ENCODE measurements at places on chromosomes 7 and 10.

DNA sequence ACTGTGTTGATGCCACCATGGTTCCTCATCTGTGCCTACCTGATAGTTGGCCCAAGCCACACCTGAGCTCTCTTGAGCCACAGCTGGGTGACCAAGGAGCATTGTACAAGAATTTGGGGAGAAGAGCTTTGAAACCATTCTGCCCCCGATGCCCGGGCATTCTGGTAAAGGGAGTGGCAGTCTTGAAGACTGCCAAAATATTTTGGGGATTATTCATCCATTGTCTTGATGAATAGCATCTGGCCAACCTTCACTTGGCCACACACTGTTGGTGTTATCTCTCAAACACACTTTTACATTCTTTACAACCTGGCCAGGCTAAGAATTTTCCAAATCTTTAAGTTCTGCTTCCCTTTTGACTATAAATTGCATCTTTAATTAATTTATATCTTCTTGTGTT is 113.1 kb upstream of the PCBD1 start:
- DNase-seq, result no peak

- no peak for DNase-seq
These were observed 142.9 kb downstream of the CDH23 start for GRCh38 chr10:71539442-71540118.

- no peak for DNase-seq
These were observed 1.8 kb downstream of the CUX1 start for GRCh38 chr7:101819183-101819582.

DNA sequence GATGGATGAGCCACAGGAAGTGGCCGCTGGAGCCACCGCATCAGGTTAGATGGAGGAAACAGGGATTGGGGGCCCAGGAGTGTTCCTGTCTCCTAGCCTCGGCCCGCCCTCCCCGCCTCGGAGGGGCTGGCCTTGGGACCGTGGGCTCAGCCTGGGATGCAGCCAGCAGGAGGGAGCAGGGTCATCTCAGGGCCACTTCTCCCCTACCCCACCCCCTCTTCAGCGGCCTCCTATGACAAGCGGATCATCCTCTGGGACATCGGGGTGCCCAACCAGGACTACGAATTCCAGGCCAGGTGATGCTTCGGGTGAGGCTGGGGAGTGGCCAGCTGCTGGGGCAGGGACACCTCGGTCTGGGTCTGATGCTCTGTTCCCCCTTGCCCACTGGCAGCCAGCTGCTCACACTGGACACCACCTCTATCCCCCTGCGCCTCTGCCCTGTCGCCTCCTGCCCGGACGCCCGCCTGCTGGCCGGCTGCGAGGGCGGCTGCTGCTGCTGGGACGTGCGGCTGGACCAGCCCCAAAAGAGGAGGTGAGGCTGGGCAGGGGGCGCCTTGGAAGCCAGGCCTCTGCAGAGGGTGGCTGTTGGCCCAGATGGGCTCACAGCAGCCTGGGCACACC is 4.7 kb downstream of the LRWD1 start:
- DNase-seq, result no peak

DNA sequence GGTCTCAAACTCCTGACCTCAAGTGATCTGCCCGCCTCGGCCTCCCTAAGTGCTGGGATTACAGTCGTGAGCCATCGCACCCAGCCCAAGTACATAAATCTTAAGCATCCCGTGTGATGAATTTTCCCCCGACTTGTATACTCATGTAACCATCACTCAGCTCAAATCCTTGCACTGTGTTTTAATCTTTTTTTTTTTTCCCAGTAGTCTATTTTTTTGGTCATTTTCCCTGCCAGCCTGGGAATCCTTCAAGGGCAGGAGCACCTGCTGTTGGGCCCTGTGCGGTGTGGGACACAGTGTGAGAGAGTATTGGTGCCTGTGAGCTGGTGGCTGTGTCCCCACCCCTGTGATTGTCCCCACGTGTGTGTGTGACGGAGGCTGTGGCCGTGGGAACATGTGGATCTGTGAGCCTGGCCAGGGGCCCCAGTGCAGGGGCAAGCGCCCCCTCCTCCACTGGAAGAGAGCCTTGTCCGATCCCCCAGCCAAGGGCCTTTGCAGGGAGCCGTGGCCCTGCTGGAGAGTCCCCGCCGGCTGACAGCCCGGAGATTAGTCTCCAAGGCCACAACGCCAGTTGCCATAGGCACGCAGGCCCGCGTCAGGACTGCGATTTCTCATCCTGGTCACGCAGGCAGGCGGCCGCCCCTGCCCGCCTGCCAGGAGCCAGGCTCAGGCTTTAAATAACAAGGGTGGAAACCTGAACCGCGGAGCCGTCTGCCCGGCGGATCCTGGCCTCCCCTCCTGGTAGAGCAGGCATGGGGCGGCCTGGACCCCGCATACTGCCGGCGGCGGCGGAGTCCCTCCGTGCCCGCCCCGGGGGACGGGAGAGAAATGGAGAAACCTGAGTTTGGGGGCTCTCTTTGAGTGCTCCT is 26.5 kb downstream of the GTF2IRD1 start:
- DNase-seq, result no peak

DNA sequence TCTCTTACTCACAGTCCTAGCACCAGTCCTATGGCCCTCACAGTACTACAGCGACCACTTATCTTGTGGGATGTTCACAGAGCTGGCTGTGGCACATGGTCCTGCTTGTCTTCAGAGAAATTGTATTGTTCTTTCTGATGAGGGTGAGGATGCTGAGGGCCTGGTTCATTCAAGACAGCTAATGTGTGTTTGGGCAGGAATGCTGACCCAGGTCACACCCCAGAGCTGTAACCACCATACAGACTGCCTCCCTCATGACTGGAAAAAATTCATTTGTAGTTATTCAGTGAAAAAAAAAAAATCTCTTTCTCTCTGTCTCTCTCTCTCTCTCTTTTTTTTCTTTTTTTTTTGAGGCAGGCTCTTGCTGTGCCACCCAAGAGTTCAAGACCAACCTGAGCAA is 83.5 kb downstream of the KLF6 start:
- no peak for DNase-seq

Data from stimulated activated CD8-positive, alpha-beta memory T cell treated with anti-CD3 and anti-CD28 coated beads, Interleukin-4, amount 100 ng/mL, for 48 hours (primary cell).